ENCODE measurements at places on chromosomes 12 and 14.

GRCh38 chr12:52010152-52010622, 3.4 kb downstream of the TAMALIN start:
- peak; percentile 17 for DNase-seq

DNA sequence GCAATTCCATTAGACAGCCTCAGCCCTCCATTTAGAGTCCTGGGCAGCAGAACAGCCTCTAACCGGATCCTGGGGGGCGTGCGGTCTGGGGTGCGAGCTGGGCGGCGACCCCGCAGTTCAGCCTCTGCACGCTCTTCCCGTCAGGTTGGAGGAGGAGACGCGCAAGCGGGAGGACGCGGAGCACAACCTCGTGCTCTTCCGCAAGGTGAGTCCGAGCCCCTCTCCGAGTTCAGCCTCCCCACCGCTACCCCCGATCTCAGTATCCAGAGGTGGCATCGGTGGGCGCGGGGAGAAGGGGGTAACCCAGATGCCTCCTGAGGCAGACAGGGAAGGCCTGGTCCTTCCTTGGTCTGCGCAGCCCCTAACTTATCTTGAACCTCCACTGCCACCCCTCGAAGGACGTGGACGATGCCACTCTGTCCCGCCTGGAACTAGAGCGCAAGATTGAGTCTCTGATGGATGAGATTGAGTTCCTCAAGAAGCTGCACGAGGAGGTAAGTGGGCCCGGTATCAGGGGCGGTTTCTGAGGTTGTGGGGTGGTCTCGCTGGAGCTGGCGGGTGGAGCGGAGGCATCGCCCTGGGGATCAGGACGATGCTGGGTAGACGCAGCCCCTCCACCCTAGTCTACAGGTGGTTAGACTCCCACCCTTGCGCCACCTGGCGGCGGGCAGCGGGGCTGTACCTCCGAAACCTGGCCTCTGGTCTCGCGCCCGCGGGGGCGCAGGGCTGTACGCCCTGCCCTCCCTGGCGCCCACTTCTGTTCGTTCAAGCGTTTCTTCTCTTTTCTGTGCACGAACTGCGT, 1.3 kb downstream of the PRPH start:
- peak; percentile 30 for DNase-seq

GRCh38 chr12:13033476-13033875, 10.7 kb upstream of the FAM234B start:
- no peak for DNase-seq

DNA sequence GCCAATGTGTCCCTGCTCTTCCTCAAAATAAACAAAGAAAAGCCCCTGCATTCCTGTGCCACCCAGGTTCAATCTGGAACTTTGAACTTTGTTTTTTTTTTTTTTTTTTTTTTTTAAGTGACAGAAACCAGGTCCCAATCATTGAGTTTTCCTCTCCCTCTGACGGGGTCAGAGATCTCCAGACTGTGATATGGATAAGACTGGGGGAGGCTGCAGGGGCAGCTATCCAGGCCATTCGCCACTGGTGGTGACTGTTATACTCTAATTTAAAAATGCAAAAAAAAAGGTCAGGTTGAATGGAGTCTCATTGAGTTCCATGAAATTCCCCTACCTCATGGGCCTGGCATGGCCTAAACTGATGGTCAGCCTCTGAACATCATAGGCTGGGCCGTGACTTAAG, 57.0 kb downstream of the TMX1 start:
- no peak for DNase-seq

- DNase-seq, result no peak
Observed at GRCh38 chr12:76552343-76552938, 7.1 kb downstream of the OSBPL8 start.

- no peak for DNase-seq
Observed at GRCh38 chr14:22561661-22562579, 27.1 kb downstream of the DAD1 start.

GRCh38 chr12:82461393-82461792, 103.1 kb downstream of the METTL25 start:
- no peak for DNase-seq

GRCh38 chr14:25267186-25267585, 217.2 kb upstream of the STXBP6 start:
- no peak for DNase-seq

- DNase-seq, result peak; percentile 58
Observed at GRCh38 chr12:105832806-105833205, 305.9 kb downstream of the NUAK1 start.

- no peak for DNase-seq
Observed at GRCh38 chr14:75489480-75489837, 32.8 kb upstream of the BATF start.

DNA sequence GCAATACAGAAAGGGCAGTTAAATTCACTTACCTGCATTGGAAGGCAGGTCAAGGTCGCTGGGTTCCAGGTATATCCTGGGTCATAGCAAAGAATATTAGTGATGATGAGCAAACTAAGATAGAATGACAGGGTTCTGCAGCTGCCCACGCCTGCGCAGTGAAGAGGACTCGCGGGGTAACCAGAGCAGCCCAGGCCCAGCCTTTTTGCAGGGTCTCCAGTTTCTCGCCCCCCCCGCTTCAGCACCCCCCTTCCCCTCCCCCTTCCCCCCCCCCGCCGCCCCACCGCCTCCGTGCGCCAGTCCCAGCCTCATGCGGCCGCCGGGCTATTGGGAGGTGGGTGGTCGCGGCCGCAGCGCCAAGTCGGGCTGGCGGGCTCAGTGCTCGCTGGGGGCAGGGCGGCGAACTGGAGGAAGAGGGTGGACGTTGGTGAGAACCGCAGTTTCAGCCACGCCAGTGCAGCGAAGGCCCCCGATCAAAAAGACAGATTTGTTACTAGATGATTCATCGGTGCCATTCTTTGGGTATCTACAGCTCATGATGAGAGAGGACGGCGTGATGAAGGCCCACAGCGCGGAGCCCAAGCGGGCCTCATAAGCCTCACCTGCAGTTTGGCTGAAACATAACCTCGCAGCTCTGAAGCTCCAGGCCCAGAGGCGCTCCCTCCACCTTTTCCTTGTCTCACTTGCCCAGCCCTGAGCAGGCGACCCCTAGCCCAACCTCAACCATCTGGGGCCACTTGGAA, 20.2 kb downstream of the SLC2A3 start:
- no peak for DNase-seq

- peak; percentile 45 for DNase-seq
Observed at GRCh38 chr12:68446901-68447796, 115.0 kb upstream of the MDM1 start.

- no peak for DNase-seq
Observed at GRCh38 chr14:34794217-34794616, 79.8 kb upstream of the CFL2 start.

DNA sequence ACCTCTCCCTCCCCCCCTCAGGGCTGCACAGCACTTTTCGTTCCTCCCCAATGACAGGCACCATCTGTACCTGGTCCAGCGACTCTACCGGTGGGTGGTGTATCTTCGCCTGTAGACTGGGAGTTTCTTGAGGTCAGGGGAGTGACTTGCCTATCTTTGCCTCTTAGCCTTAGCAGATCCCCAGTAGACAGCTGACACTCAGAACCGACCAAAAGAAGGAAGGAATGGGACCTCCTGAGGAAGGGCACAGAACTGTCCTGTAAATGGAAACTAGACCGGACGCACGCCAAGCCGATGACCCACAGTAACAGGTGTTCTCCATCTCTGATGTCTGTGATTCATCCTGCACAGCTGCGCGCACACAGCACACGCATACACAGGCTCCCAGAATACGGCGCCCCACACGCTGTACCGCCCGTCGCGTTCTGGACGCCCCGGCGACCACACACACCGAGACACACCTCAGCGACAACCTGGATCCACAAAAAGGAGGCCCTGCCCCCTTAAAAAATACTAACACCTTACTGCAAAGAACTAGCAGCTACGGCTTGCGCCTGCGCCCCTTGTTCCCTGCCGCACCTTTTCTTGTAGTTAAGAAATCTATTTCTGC, 673 bp upstream of the TTC9 start:
- DNase-seq, result no peak

DNA sequence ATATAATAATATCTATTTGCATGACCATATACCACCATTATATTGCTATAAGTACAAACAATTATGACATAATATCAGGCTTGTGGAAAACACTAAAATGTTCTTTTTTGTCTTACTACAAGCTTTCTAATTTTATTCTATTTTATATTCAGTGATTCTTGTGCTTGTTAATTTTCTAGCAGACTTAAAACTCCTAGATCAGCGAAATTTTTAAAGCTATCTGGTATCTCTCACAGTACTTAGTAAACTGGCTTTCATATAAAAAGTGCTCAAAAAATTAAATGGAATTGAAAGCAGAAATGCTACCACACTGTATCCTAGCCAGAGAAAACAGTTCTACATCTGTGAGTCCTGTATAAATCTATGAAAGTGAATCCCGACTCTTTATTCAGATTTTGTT, 105.3 kb downstream of the PAX9 start:
- DNase-seq, result no peak

GRCh38 chr14:74297986-74298385, 4.7 kb downstream of the ABCD4 start:
- DNase-seq, result peak; percentile 19

DNA sequence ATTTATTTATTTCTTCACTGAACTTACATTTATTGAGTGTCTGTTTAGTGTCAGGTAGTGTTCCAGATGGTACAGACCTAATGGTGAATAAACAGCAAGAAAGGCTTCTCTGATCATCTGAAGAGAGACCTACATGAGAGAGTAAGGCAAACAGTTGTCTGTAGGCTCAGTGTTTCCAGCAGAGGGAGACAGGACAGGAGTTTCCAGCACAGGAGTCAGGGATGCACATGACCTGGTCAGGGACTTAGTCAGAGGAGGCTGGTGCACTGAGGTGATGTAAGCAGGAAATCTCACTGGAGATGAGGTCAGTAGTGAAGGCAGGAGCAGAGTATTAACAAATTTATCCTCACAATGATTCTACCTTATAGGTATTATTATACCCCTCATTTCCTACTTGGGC, 233.2 kb downstream of the MDGA2 start:
- DNase-seq, result no peak

DNA sequence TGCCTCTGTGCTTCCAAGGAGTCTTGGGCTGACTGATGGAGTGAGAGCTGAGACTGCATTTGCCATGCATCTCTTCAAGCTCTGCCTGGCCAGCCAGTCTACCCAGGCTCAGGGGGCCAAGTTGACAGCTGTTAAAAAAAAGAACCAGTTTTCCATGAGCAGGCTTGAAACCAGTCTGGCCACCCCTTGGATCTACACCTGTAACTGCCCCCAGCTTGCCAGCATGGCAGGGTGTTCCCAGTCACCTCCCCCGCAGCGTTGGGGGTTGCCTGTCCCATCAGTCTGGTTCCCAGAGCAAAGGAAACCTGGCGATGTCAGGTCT, 202.7 kb downstream of the ZFP36L1 start:
- DNase-seq, result no peak

- no peak for DNase-seq
Observed at GRCh38 chr12:96094201-96094600, 58.8 kb upstream of the LTA4H start.

DNA sequence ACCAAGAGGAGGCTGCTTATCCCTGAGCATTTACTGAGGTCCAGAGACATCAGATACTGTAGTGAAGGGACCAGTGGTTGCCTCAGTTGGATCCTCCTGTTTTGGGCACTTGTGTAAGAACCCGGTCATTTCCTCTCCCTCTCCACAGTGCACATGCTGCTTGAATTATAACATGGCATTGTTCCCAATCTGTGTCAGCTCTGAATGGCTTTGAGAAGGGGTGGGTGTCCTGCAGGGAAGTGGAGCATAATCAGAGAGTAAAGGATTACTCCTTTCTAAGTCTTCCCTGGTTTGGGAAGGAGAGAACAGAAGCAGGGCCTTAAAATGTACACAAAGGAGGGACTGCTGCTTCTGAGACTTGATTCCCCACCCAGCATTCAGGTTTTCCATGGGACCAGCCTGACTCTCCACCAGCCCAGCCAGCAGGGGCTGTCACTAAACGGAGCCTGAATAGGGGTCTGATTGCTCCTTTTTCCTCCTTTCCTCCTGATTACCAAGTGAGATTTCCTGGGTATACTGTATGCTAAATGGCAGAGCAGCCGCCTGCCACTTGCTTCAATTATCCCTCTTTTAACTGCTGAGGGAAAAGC, 78.4 kb downstream of the NRXN3 start:
- no peak for DNase-seq

GRCh38 chr12:94427501-94428381, 31.9 kb downstream of the CEP83 start:
- no peak for DNase-seq

DNA sequence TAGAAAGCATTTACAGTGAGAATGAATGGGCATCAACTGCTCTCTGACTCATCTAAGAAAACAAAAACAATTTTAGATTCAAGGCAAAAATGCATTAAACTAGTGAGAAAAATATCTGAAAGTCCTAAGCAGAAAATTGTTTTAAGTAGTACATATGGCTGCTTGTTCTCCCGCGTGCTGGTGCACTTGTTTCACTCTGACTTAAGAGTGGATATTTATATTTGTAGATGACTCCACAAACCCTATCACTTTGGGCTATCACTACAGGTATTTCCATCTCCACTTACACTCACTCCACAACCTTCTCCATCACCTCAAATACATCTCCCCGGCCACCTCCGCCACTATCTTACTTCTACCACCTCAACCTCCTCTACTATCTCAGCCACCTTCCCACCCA, 253.9 kb upstream of the EGLN3 start:
- no peak for DNase-seq

- no peak for DNase-seq
Observed at GRCh38 chr14:101442451-101442850, 118.8 kb upstream of the DIO3 start.

- no peak for DNase-seq
Observed at GRCh38 chr12:125454786-125455480, 389.7 kb downstream of the AACS start.

DNA sequence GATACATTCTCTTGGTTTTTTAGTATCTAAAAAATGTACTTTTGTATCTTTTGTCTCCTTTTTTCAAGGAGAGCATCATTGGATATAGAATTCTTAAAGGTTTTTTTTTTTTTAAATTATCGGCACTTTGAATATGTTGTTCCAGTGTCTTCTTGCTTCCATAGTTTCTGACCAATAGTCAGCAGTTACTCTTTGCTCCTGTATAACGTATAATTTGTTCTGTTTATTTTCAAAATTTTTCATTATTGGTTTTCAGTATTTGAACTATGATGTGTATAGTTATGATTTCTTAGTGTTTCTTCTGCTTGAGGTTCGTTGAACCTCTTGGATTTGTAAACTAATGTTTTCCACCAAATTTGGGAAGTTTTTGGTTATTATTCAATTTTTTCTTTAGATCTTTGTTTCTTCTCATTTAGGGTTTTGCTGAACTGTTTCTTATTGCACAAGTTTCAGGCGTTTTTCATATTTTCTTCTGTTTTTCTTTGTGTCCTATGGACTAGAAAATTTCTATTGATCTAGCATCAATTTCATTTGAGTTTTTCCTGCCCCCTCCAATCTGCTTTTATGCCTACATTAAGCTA, 93.9 kb downstream of the PLBD1 start:
- DNase-seq, result no peak

DNA sequence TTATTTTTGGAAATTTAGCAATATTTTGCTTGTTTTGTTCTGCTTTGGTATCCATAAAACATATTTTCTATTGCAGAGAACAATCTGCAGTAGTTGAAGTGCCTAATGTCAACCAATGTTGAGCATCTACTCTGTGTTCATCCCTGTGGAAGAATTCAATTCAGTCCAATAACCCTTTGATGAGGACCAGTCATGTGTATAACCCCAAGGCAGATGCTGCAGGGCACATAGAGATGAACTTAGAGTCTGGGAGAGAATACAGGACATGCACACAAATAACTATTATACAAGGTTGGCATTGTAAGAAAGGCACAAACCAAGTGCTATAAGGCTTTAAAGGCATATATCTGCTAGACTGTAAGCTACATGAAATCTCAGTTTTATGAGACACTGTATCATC, 304.7 kb downstream of the LRIG3 start:
- DNase-seq, result no peak

- peak; percentile 12 for DNase-seq
Observed at GRCh38 chr14:99947695-99948094, 117.5 kb upstream of the EVL start.

Data from inflammatory macrophage (primary cell).